Body of pancreas (tissue), 4 donors: ENCODE measurements at places on chromosomes 7 and 10. TPM values are rescaled to one million over a fixed set of nuclear protein-coding genes. Genes with fewer than 3 reads are reported as not detected.
A peak's percentile ranks its signal among the peaks of the same experiment; 100 is the strongest.

The MEPCE gene
- 34.9 TPM for total RNA-seq

The ADAMTS14 gene
- total RNA-seq: 0.33 TPM

The DAGLB gene
- total RNA-seq: 7.8 TPM

The MYL10 gene
- total RNA-seq: not detected

The CCDC3 gene
- total RNA-seq: 17.1 TPM

The EPHB6 gene
- 84.0 TPM for total RNA-seq

The ZNF503 gene
- 38.6 TPM for total RNA-seq

The JCAD gene
- total RNA-seq: 15.3 TPM

The C10orf67 gene
- not detected for total RNA-seq

The FOXP2 gene
- total RNA-seq: 16.6 TPM

The AKR1D1 gene
- not detected for total RNA-seq

The SPDYE2 gene
- total RNA-seq: not detected

DNA sequence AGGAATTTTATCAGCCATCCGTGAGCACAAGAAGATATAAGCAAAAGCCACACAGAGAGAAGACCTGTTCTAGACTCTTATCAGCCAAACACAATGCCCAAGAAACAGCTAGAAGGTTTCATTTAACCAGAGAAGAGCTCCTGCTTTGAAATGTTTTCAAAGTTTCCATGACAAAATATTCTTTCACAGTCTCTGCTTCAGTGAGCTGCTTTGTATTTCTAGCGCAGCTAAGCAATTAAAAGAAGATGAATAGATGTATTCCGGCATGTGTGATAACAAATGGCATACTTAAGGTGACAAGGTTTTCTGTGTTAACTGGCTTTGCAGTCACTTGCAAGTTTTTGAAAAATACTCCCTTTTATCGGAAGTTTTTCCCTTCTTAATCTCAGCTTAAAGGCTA is 78.9 kb upstream of the NXPH1 start:
- DNase-seq: no peak

DNA sequence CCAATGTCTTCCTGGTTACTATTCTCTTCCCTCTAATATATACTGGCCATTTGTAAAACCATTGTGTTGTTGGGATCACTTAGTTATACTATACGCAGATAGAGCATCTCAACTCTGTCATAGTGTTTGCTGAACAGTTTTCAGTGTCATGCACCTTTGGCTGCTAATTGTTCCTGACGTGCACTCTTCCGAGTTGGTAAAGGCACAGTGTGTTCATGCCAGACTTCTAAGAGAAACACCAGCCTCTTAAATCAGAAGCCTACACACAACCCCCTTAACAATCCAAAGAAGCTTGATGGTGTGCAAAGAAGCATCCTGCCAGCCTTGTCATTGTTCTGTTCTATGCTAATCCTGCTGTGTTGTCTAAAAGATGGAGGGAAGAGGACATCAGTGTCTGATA is 131.1 kb downstream of the MAPK8 start:
- no peak for DNase-seq

GRCh38 chr7:19210893-19211413 is 65.7 kb upstream of the FERD3L start:
- no peak for DNase-seq

DNA sequence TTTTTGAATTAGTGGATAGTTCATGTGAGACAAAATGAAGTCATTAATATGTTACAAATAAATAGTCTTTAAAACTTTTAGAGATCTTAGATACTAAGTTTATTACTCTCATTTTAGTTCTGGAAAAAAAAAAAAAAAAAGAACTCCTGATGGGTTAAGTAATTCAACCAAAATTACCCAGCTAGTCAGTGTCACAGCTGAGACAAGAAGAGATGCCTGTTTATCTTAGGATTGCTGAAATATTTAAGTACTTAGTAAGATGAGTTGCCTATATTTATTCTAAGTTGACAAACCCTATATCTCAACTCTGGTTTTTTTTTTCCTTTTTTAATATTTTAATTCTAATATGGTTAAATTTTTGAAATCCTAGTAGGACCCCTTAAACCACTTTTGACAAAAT is 781.0 kb upstream of the LRRN3 start:
- DNase-seq: no peak

GRCh38 chr10:96014473-96015102 is 28.8 kb upstream of the CCNJ start:
- no peak for DNase-seq

- peak; percentile 82 for DNase-seq
Measured at GRCh38 chr10:126062131-126063032, 166.0 kb downstream of the FANK1 start.

GRCh38 chr10:117410557-117410956 is 35.3 kb upstream of the PDZD8 start:
- DNase-seq: no peak

GRCh38 chr7:149547126-149547525 is 49.5 kb upstream of the ZNF746 start:
- no peak for DNase-seq

DNA sequence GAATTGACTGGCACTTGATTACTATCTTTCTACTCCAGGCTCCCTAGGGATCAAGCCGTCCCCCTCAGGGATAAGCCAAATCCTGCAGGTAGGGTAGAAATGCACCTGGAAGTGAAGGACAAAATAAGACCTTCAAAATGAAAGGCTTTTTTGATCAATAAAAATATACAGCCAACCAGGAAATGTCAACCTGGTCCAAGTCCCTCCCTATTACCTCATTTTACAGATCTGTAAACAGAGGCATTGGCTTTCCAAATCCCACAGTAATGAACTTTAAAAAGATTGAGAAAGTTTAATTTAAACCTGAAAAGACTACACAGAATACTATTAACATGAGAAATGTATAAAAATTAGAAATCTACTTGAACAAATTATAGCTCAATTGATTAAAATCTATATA is 53.7 kb downstream of the UPF2 start:
- DNase-seq: peak; percentile 22

- no peak for DNase-seq
Measured at GRCh38 chr7:70710651-70711050, 421.3 kb upstream of the GALNT17 start.

GRCh38 chr7:35513828-35514227 is 181.1 kb downstream of the HERPUD2 start:
- DNase-seq: no peak

DNA sequence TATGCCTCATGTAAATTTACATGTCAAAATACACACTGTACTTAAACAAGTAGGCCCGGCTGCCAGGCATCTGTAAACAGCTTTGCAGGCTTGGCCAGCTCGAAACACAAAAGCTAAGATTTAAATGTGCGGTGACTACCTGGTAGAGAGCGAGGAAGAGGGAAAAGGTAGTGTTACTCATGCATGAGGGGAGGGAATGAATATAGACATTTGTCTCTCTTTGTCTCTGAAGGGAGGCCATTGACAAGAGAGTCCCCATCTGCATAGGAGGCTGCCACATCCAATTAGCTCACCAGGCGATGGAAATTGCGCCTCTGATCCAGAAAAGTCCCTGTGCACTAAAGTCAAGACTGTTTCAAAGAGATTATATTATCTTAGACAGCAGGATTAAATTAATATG is 535.8 kb downstream of the PTPRN2 start:
- no peak for DNase-seq

- peak; percentile 51 for DNase-seq
Measured at GRCh38 chr10:96645191-96645721, 58.4 kb upstream of the TM9SF3 start.

- DNase-seq: no peak
Measured at GRCh38 chr10:115918812-115919211, 354.2 kb downstream of the GFRA1 start.

DNA sequence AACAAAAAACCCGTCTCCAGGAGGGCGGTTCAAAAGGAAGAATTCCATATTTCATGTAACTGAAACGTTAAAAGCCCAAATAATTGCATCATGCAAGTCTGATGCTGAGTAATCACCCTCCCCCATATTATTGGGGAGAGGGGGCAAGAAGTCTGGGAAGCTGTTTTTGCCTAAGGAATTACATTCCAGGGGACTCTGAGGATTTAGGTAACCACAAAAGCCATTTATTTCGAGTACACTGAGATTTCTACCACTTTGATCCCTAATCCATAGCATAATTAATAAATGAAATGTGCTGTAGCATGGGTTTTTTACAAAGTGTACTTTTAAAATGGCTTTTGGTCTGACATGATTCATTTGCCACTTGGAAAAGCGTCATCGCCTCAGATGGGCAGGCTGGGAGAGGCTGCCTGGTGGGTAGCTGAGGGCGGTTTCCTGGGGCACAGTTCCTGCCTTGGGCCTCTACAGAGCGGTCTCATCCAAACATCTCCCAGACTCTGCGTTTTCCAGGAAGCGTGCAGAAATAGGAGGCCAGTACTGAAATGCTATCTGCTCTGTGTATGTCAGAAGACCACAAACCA is 106.5 kb downstream of the TCF7L2 start:
- no peak for DNase-seq

DNA sequence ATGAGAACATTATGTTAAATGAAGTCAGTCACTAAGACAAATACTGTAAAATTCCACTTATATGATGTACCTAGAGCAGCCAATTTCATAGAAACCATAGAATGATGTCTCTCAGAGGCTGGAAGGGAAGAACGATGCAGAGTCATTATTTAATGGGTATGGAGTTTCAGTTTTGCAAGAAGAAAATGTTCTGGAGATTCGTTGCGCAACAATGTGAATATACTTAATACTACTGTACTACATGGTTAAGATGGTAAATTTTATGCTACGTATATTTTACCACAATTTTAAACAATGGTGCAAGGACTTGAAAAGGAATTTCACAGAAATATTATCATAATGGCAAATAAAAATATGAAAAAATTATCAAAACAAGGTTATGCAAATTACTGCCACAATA is 972.6 kb downstream of the KCNMA1 start:
- DNase-seq: no peak

- DNase-seq: peak; percentile 76
Measured at GRCh38 chr7:39746103-39746819, 122.9 kb downstream of the RALA start.

DNA sequence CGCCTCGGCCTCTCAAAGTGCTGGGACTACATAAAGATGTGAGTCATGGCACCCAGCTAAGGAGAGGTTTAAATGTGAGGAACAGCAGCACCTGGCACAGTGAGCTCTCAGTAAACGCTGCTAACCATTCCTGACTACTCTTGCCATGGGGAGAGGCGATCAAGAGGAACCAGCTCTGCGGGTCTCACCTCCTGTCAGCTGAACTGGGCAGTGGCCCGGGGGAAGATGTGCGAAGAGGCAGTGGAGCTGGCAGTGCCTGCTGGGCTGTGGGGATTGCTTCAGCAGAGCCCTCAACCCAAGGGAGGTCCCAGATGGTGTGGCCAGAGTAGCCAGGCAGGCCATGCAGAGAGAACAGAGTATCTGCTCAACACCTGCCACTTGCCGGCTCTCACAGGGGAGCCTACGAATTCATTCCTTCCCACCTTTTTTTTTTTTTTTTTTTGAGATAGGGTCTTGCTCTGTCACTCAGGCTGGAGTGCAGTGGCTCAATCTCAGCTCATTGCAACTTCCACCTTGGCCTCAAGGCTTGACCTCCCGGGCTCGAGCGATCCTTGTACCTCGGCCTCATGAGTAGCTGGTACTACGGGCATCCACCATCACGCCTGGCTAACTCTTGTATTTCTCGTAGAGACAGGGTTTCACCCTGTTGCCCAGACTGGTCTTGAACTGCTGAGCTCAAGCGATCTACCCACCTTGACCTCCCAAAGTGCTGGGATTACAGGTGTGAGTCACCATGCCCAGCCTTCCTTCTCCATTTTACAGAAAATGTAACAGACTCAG is 6.8 kb downstream of the POLM start:
- no peak for DNase-seq

DNA sequence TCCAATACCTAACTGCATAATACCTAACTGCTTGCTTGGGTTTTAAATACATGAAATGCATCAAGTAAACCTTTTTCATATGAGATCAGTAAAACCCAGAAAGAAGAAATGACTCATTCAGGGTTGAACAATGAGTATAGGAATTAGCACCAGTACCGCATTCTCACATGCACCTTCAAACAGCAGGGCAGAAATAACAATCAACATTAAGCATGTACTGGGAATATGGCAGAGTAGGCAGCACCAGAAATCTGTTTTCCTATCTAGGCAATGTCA is 850.3 kb upstream of the SORCS1 start:
- no peak for DNase-seq

DNA sequence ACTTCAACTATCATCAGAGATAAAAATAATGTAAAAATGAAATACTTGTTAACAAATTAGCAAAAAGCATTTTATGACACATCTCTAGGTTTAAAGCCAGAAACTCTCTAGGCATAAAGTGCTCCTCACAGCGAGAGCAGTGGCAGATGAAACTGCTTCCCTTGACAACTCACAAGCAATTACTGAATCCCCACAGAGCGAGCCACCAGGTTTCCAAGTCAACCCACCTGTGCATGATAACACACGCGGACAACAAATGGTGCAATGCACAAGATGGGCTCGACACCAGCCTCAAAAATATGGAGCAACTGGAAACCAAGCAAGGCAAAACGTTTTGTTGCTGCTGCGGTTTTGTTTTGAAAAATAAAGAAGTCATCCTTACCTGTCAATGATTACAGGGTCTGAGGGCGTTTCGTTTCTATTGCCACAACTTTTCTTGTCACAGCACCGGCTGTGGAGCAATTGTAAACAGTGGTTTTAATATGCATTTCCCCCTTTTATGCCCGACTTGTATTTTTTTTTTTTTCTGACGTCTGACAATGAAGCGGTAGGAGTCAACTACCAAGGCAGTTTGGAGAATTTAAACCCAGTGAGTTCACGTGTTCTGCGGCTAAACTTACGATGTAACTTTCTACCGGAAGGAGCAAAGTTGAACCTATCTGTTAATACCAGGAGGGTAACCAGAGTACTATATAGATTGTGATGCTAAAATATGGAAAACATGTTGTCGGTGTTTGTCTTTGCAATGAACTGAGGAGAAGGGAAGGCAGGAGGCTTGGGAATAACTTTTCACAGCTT is 7.0 kb downstream of the EBF3 start:
- no peak for DNase-seq

DNA sequence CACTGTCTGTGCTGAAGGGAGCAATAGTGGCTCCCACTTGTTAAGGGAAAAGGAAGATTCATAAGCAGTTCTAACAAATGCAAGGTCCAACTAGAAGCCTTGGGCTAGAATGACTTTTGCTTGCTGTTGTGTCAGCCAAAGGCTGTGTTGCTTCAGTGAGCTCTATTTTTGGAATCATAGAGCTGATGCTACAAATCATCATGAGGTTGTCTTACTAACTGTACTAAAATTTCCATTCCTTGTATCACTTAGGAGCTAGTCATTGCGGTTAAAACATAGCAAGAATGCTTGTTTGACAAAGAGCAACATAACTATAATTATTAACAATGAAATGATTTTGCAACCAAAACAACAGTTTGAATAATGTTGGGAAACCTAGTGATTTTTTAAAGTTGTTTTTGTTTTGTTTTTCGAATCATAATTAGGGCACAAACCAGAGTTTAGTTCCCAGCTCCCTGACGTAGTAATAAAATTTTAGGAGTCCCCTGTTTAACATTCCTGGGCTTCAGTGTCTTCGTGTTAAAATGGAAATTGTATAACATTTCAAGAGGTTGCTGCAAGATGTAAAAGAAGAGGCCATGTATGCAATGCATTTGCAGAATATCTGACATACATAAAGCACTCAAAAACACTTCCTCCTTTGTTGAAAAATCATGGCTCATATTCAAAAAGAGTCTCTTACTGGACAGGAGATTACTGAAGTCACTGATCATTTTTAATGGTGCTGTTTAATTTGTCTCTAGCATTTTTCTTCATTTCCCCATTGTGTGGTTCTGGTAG is 183.4 kb downstream of the MACC1 start:
- DNase-seq: no peak
